ENCODE measurements at places on chromosomes 3 and 15.

- DNase-seq: no peak
These were observed 15.9 kb upstream of the FAH start for GRCh38 chr15:80136854-80137253.

DNA sequence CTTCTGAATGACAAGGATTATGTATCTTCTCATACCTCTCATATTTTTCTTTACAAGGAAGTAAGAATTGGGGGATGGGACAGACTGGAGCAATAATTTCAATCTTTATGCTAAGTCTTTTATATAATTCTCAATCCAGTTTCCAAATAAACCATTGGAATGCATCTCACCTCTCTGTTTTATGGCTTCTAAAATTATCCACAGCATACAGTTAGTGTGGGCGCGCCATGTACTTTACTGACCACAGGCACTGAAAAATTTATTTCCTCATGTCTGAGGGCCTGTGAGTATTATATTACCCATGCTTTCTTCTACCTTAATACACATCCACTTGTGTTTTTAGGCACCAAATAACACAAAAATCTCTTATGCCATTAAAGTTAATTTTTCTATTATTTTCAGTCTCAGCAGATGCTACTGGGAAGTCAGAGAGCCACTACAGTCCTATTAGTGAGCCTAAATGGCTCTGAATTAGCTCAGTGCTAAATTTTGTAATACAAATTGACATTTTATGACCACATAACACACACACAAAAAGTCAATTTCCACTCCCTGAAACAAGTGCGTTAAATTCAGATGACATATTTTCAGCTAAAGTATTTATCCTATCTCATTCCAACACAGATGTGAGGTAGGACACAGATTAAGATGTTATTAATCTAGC lies 39.3 kb downstream of the SLITRK3 start:
- DNase-seq: no peak

DNA sequence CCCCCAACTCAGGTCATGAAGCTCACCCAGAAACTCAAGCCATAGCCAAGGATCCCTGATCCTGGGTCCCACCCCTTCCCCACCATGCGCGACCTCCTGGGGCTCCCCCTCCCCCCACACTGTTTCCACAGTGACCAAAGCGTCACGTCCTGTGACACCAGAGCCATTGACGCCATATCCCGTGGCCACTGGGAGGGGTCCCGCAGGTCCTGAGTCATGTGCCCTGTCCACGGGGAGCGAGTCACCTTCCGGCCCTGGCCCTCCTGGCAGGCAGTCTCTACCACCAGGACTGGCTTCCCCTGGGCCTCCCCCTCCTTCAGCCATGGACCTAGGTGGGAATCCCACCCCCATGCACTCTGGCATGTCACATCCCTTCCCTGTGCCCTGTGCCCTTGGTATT lies 15.6 kb downstream of the SEMA3F start:
- DNase-seq: no peak

DNA sequence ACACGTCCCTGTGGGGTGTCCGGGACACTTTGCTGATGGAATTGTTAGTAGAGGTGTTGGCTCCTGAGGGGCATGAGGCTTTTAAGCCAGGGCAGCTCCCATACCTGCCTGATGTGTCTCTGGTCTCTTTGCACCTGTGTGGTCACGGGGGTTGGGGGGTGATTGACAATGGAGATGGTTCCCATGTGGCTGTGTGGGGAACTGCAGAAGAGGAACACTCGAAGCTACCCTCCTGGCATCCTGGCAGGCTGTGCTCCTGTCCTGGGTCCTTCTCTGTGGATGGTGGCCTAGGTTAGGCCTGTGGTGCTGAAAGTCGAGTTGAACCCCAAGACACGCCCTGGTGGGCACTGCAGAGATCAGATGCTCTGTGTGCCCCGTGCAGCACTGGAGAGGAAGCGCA lies 73.4 kb downstream of the HMCES start:
- no peak for DNase-seq

- DNase-seq: no peak
These were observed 278.1 kb upstream of the KCNMB2 start for GRCh38 chr3:178258121-178258520.

DNA sequence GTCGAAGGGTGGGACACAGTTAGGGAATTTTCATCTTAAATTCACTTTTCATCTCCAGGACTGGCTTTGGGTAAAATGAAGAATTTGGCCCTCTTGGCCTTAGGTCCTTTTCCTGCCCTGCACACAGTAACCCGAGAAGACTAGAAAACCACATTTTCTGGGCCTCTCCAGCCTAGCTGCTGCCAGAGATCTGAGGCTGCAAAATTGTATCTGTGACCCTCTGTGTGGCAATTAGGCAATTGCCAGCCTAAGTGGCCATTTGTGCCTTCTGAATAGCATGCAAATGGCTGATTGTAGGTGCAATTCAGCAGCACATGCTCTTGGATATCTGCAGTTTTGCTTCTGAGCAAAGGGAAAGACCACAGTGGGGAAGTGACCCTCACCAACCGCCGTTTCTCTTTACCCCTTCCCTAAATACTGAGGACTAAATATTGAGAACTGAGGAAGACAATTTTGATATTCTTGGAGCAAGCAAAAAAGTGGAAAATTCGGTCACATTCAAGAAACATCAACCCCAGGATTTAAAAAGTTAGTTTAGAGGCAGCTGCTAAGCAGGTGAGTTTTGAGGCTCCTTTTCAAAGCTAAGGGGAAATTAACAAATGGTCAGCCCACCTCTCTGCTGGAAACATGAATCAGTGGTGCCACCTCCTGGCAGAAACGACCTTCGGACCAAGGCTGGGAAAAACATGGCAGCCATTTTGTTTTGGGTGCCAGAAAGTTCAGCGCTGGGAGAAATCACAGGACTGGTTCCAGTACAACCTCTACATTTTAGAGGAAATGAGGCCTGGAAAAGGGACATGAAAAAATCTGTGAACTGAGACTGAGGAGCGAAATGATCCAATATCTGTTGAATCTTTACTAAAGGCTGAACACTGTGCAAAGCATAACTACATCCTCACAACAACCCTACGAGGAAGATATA lies 56.6 kb upstream of the PRTG start:
- DNase-seq: no peak

DNA sequence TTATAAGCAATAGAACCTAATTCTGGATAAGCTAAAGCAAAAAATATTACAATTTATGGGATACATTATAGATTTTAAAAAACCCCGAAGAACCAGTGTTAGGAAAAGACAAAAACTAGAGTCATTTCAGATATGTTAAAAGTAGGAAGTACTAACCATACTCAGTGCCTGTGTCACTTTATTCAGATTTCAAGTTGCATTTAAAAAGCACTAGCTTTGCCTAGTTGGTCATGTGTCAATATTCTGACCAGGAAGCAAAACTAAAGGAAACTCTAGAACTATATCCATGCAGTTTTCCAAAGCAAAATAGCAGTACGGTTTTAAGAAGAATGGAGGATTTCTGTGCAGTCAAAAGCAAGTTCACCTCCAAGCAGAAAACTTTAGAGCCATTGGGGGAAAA lies 88.4 kb downstream of the RAP2B start:
- DNase-seq: no peak

DNA sequence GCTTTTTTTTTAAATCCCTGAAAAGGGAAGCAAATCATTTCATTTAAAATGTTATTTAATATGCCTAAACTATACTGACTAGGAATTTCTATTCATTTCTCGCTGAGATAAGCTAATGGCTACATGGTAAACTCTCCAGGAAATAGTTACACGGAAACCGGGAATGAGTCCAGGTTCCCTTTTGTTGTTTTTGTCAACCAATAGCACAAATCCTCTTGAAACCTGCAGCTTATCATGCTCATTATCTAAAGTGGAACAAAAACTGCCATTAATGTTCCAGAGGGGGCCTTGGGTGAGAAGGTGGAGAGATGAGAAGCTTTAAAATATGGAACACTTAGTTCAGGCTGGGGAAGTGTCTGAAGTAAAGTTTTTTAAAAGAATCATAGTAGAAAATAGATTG lies 113.5 kb upstream of the ALCAM start:
- DNase-seq: no peak

DNA sequence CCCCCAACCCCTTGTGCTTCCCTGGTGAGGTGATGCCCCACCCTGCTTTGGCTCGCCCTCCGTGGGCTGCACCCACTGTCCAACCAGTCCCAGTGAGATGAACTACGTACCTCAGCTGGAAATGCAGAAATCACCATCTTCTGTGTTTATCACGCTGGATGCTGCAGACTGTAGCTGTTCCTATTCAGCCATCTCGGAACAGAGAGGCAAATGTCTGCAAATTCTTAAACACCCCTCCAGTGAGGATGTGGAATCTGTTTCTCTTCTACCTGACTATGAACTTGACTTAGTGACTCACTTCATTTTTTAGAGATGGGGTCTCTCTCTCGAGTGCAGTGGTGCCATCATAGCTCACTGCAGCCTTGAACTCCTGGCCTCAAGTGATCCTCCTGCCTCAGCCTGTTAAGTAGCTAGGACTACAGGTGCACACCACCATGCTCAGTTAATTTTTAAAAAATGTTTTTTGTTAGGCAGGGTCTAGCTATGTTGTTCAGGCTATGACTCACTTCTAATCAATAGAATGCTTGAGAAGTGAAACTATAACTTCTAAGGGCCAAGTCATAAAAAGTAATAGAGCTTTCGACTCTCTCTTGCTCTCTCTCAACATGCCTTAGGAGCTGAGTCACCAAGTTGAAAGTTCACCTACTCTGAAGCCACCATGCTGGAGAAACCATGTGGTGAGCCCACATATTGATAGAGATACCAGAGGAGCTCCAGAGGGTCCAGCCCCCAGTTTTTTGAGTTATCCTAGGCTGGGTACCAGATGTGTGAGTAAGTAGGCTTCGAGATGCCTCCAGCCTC lies 11.5 kb upstream of the PARP14 start:
- no peak for DNase-seq

DNA sequence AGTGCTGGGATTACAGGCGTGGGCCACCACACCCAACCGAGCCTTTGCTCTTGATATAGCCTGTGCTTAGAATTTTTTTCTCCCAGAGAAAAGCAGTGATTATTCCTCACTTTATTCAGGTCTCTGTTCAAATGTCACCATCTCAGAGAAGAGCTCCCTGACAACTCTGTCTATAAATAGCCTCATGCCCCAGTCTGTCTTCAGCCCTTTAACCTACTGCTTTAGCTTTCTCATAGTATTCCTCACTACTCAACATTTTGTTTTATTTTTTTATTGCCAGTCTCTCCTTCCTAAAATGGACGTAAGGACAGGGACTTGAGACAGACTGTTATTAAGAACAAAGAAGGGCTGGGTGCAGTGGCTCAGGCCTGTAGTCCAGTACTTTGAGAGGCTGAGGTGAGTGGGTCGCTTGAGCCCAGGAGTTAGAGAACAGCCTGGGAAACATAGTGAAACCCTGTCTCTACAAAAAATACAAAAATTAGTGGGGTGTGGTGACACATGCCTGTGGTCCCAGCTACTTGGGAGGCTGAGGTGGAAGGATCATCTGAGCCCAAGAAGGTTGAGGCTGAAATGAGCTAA lies 78.7 kb upstream of the TTBK2 start:
- no peak for DNase-seq

DNA sequence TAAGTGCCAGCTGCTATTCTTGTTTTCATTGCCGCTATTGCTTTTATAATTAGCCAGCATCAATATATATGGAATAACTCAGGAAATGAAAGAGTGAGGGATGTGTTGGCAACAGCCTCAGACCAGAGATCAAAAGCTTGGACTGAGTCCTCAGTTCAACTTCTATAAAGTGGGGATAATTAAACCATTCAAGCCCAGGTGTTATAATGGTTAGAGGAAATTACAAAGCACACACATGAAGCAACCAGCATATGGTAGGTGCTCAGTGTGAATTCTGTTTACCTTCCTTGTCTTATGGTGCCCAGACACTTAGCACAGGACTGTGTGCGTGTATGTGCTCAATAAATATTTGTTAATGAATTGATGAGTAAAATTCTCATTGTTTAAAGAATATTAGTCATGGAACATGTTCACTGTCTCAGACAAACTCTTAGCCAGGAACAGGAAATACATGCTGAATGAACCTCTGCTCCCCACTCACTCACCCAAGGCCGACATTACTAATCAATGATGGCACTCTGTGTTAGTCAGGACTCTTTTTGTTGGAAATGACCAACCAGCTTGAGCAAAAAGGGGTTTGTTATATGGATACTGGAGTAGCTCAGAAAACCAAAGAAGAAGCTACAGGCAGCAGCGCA lies 16.7 kb upstream of the CCDC174 start:
- no peak for DNase-seq

DNA sequence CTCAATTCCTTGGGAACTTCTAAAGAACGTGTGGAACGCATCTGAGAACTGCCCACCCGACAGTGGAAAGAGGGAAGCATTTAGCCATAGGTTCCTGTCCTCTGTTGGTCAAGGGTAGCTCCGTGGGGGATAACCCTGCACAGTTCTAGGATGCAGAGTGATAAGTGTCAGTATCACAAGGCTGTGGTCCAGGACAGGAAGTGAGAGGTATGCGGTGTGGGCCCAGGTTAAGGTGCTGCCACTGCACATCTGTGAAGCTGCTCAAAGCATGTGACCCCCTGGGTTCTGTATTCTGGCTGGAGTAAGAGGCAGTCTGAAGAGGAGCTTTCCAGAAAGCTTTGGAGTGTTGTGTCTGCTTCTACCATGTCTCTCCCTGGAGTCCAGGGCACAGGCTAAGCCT lies 51.7 kb upstream of the HES1 start:
- DNase-seq: no peak

DNA sequence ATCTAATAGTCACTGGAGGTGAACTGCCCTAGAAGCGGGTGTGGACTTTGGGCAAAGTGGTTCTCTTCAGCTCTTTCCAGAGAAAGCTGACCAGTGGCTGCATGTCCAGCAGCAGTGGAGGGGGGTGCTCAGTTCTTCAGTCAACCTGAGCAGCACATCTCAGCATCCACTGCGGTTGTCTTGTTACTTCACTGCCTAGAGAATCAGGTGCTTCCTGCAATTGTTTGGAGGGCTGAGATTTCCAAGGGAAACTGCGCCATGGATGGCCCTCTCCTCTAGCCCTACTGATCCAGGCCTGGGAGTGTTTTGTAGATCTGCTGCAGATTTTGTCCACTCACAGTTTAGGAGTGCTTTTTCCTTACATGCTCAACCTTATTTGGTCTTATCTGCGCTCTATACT lies 65.6 kb upstream of the CFAP161 start:
- no peak for DNase-seq

- DNase-seq: no peak
These were observed 62.3 kb upstream of the CPOX start for GRCh38 chr3:98655666-98656065.

GRCh38 chr15:92636908-92637481 lies 18.6 kb downstream of the FAM174B start:
- DNase-seq: no peak

GRCh38 chr15:40095371-40096093 lies 13.1 kb downstream of the BMF start:
- no peak for DNase-seq

GRCh38 chr3:64578062-64578770 lies 109.6 kb downstream of the ADAMTS9 start:
- DNase-seq: no peak

- DNase-seq: no peak
These were observed 253.3 kb upstream of the LYSMD4 start for GRCh38 chr15:99986297-99987118.

Data from stimulated activated CD8-positive, alpha-beta memory T cell treated with anti-CD3 and anti-CD28 coated beads, Interleukin-7, amount 100 ng/mL, for 1 hour (primary cell).